ENCODE measurements at places on chromosomes 7 and 10.

- no peak for DNase-seq
These were observed 36.9 kb downstream of the ADD3 start for GRCh38 chr10:110044681-110045080.

DNA sequence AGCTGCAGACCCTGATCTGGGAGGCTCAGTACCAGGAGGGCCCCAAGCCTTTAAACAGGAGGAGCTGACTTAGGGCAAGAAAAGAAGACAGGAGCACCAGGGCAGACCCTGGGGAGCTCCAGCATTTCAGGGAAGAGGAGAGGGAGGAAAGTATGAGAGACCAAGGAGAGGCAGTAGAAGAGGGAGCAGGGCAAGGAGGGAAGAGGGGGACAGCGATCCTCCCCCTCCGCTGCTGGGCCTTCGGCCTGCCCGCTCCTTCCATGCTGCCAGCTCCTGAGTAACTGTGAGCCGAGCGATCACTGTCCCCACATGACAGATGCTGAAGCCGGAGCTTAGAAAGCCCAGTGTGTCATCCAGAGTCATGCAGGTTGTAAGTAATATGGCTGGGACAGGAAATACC lies 65.9 kb downstream of the ALOX5 start:
- DNase-seq: no peak

DNA sequence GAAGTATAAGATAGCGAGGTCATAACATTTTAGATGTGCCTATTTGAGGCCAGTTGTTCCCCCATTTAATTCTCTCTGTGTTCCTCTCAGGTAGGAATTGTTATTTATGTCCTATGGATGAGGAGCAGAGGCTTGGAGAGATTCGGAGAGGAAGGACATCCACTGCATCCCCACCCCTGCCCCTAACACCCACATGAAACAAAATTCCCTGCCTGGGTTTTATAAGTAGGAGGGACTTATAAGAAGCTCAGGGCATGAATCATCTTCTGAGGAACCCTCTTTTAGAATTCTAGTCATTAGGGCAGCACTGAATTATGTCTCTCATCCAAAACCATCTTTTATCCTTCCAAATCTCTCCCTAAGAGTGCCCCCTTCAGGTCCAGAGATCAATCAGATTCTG lies 5.0 kb downstream of the CHAT start:
- no peak for DNase-seq

DNA sequence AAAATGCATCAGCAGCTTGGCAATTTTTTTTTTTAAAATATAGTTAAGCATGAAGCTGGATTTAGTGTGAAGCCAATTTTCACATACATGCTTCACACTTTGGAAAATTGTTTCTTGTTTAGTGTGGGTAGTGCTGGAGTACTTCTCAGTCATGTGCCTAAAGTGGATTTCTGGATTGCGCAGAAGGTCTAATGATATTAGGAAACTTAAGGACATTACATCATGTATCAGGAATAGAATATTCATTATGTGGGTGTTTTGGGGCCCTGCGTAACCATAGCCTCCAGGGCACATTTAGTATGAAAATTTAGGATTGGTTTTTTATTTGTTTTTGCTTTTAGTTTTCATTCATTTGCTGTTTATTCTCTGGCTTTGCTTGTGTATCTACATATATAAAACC lies 28.8 kb upstream of the BNIP3 start:
- no peak for DNase-seq

DNA sequence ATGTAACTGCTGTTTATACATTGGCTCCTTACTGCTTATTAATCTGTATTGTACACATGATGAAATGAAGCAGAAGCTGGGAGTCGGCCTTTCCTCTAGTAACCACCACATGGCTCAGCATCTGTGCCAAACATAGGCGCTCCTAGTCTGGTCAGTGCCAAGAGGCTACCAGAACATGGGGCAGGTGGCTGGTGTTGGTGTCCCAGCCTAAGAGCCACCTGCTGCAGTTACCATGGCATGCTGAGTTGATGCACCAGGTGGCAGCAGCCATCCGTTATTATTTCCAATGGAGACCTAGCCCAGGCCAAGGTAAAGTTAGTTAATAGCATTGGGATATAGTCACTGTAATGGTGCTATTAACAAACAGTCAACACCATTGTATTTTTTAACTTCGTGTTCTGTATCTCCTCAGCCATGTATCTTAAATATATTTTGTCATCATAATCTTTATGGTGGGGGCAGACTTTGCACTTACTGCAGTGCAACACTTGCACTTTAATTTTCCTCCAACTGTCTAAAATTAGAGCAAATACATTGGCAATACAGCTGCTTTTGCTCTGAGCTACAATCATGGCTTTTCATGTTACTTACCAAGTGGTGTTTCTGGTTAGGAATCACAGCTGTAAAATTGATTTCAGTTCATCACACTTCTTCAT lies 33.1 kb downstream of the HBP1 start:
- DNase-seq: peak; percentile 29

GRCh38 chr10:2813693-2814092 lies 253.7 kb upstream of the PFKP start:
- DNase-seq: no peak

DNA sequence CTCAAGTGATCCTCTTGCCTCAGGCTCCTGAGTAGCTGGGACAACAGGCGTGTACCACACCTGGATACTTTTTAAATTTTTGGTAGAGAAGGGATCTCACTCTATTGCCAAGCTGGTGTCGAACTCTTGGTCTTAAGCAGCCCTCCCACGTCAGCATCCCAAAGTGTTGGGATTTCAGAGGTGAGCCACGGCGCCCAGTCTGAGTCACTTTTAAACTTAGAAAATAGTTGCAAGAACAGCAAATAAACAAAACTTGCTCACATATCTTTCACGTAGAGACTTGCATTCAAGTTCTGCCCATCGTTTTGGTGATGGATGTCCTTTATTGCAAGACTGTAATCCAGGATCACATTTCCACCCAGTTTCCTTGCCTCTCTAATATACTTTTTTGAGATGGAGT lies 16.6 kb downstream of the GTF2I start:
- no peak for DNase-seq

GRCh38 chr7:39172137-39172536 lies 194.4 kb downstream of the POU6F2 start:
- DNase-seq: no peak

DNA sequence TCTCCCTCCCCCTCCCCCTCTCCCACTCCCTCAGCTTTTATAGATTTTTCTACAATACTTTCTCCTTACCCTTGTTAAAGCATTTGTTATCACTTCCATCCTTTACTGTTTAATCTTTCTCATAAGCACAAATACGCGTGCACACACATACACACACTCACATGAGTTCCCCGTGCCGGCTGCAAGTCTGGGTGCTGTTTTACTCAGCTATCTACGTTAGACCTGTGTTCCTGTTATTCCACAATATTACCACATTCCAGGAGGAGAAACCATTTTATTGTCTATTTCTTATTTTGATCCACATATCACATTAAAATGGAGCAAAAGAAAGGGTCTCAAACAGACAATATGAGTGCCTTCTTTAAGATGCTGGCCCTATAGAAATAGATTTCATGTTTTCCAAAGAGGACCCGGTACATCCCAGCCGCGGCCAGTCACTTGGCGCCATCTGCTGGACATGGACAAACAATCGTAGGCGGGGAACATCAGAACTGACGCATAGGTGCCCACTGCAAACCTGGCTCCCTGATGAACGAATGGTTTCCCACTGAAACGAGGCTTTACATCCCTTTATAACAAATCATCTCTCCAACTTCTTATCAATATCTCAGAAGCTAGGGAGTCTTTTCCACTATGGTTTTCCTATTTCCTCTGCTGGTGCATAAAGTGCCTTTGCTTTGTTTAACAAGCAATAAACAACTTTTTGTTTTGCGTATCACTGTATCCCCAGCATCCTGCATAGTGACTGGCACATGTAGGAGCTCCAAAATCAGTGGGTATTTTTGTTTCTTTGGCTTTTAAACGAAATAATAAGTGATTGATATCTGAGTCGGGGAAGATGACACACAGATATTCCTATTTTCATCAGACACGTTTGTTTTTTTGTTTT lies 25.2 kb upstream of the OPTN start:
- peak; percentile 35 for DNase-seq
